ENCODE measurements at places on chromosomes 6 and 20.

DNA sequence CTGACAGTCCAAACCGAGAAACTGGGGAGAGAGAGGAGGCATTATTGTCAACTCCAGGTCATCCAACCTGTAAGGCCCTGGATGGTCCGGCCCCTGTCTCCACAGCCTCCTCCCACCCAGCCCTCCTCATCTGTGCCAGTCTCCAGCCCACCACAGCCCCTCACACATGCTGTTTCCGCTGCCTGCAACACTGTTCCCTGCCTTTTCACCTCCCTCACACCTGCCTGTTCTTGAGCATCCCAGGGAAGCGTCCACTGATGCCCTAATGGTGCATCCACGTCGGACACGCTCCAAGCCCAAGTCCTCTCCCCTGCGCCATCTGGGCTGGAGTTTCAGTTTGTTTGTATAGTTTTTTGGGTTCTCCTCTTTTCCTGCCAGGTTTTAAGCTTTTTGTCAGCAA is 52.0 kb downstream of the BMP7 start:
- DNase-seq, result no peak

DNA sequence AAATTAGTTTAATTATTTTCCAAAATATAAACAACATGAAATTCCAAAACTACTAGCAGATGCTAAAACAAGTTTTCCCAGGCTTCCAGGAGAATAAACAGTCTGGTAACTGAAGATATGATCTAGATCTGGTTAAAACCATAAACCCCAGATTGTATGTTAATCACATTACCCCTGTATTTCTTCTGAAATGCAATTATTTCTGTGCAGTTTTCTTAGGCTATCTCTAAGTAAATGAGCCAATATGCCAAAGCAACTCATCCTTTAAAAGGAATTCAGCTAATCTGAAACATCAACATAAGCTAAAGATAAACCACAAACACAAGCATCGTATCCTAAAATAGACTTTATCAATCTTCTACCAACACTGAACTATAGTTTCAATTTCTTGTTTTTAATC is 44.6 kb upstream of the SENP6 start:
- DNase-seq, result no peak

DNA sequence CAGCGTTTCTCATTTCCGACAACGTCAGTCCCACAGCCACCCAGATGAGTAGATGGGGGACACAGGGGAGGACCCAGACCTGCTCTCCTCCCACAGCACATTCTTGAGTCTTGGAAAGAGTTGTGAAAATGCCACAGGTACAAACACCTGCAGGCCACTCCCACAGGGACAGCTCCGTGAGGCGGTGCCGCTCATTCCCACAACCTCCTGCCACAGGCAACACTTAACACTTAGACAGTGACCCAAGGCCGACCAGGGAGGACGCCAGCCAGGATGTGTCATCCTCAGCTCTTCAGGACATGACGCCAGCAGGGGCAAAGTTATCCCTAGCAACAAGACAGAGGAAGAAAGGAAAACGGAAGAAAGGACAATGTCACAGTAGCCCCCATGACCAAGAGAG is 22.9 kb upstream of the HLA-B start:
- no peak for DNase-seq

DNA sequence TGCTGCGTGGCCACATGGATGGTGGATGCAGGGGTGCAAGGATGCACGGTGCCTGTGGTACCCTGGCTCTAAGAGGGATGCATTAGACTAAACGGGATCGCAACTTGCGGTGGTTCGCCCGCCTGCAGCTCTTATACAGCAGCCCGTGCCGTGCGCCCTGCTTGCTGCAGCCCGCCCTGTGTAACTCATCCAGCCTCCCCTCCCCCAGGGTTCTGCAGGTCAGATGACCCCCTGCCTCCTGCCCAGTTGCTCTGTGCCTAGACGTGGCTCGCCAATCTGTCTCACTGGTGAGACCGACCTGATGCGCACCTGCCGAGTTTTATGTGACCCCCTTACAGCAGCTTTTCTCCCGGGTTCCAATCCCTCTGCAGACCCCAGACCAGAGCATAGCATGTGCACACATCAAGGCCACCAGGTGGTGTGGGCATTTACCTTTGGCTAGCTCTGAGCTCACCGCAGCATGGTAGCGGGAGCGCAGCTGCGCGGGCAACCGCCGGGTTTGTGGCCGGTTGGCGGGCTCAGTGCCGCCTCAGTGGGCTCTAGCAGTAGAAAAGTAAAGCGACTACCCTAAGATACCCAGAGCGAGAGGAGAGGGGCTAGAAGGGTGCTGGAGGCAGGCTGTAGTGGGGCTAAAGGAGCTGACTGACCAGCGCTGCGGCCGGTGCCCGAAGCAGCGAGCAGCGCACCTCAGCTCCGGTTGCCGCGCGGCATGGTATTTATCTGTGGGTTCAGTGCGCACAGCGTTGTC is 693 bp upstream of the GNAS-AS1 start:
- DNase-seq, result no peak

GRCh38 chr6:36929607-36930006 is 24.9 kb upstream of the PI16 start:
- DNase-seq, result no peak

DNA sequence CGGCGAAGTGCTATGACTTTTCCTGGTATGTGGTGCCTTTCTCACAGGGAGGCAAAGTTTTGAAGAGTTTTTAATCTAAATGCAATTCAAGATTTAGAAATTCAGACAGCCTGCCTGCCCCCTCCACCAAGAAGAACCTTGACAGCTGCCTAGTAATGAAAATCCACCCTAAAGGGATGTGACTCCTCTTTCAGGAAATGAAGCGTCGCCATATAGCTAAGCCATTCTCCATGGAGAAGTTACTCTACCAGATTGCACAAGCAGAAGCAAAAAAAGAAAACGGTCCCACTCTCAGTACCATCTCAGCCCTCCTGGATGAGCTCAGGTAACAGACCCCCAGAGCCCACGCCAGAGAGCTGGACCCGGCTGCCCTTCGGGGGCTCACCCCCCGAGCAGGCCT is 150.1 kb downstream of the DTNBP1 start:
- no peak for DNase-seq

DNA sequence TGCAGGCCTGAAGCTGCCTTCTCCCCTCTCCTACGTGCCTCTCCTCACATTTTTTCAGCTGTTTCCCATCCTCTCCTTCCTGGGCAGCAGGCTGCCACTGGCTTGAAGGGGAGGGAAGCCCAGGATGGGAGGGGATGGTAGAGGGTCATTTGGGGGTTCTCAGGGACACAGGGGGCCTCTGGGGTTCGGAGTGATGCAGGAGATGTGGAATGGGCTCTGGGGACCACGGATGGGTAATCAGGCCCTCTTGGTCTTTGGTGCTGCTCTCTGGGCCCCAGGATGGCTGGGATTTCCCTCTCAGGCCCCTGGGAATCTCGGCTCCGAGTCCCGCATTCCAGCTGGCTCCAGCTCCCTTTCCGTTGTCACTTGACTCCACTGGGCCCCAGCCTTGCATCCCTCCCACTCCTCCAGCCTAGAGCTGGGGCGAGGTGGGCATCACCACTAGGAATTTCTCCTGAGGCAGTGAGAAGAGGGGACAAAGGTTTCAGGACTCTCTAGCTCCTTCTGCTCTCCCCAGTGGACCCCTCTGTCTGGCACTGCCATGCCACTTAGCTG is 2.0 kb upstream of the DDR1 start:
- no peak for DNase-seq

DNA sequence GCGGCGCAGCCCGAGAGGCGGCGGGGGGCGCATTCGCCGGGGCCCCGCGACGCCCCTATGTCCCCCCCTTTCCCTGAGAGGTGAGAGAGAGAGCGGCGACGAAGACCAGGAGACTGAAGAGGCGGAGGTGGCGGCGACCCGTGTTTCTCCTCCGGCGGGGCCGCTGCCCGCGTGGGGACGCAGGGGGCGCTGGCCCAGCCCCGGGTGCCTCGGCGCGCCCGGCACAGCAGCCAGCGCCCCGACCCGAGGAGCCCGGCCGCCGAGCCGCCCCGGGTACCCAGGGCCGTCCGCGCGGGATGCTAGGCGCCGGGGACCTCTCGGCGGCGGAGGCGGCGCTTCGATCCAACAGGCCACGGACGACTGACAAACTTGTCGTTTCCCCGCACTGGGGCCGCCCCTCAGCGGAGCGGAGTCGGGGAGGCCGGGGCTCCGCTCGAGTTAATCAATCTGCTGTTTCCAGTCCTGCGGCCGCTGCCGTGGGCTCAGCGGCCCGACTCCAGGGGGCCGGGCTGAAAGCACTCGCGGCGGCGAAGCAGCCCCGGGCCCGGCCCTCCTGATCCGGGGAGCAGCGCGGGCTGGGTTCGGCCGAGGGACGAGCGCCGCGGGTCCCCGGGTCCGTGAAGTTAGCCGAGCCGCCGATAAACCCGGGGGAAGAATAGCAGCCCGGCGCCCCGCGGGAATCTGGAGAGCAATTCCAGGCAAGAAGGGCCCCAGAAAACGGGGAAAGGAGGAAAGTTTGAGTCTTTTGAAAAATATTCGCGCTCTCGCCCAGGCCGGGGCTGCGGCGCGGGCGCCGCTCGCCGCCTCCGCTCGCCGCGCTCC is 631 bp downstream of the MDGA1 start:
- peak; percentile 37 for DNase-seq

GRCh38 chr6:8436966-8437365 is 1.6 kb upstream of the SLC35B3 start:
- no peak for DNase-seq

- DNase-seq, result peak; percentile 9
Measured at GRCh38 chr6:137970368-137970767, 103.3 kb downstream of the TNFAIP3 start.

- DNase-seq, result no peak
Measured at GRCh38 chr6:113829696-113830045, 27.5 kb upstream of the MARCKS start.

DNA sequence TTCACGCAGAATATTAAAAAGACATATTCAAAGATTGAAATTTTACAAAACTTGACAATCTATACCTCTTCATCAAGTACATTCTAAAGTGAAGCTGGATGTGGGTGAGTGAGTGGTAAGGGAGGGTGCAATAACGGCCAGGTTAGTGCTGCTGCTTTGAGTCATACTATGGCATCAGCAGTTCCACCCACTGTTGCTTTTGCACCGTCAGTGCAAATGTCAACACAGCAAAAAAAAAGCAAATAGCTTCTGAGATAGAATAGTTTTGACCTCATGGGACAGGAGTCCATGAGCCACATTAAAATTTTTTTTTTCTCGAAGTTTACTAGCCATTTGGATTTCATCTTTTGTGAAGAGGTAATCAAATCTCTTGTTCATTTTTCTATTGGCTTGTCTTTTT is 31.8 kb downstream of the PSMF1 start:
- DNase-seq, result no peak

DNA sequence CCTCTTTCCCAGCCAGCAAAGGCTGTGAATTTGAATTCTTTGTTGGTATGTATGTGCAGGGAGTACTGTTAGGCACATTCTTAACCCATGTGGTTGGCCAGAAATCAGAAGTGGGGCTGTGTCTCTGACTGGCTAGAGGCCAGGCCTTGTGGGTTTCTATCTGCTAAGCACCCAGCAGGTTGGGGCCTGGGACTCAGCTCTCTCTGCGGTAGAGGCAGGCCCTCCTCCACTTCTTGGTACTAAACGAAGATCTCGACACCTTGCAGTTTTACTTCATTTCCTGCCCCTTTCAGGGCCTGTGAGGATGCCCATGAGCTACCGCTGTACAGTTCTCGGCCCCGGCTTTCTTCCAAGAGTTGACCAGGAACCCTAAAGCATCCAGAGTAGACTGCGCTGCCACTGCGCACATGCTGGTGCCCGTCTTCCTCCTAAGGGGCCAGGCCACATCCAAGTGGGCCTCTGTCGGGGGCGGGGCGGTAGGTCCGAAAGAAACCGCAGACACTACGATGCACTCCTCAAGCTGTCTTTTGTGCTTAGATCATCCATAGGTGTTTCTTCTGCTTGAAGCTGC is 51.1 kb downstream of the TCP11 start:
- no peak for DNase-seq

DNA sequence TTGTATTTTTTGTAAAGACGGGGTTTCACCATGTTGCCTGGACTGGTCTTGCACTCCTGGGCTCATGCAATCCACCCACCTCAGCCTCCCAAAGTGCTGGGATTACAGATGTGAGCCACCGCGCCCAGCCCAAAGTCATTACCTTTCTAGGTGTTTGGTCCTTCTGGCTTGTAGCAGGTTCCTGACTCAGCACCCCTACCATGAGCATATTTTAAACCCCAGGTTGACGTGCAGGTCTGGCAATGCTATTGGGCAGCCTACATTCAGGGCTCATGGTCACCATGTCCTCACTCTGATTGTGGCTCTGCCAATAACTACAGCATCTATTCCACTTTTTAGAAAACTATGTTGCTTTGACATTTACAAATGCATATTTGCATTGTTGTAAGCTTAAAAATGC is 59.4 kb downstream of the IPCEF1 start:
- no peak for DNase-seq

DNA sequence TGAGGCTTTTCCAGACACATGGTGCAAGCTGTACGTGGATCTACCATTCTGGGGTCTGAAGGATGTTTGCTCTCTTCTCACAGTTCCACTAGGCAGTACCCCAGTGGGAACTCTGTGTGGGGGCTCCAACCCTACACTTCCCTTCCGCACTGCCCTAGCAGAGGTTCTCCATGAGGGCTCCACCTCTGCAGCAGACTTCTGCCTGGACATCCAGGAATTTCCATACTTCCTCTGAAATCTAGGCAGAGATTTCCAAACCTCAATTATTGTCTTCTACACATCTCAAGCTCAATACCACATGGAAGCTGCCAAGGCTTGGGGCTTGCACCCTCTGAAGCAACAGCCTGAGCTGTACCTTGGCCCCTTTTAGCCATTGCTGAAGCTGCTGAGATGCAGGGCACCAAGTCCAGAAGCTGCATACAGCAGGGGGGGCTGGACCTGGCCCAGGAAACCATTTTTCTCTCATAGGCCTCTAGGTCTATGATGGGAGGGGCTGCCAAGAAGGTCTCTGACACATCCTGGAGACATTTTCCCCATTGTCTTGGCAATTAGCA is 11.6 kb downstream of the PDSS2 start:
- no peak for DNase-seq

DNA sequence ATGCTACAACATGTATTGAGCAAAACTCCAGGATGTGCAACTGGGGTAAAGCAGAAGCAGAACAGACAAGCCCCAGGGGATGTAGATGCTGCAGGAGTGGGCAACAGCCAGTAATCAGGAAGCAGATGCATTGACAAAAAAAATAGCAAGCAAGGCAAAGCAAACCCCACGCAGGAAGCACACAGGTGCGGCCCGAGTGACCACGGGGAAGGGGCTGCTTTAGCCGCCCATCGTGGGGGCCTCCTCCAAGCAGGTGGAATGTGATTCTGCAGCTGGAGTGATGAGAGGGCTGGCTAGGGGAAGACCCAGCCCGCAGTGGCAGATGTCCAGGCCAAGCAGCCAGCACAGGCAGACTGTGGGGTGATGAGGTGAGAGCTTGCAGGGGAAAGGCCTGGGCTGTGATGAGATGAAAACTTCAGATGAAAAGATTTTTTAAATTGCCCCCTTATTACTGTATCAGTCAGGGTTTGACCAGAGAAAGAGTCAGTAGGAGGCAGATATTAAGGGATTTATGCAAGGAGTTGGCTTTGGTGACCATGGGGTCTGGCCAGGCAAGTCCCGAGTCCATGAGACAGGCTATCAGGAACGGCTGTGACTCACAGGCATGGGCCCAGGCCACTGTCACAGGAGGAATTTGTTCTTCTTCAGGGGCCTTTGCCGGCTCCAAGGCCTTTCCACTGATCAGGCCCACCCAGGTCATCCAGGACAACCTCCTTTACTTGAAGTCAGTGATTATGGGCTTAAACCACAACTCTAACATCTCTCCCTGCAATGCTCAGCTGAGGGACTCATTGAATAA is 207.6 kb downstream of the ANKRD60 start:
- no peak for DNase-seq

Data from stimulated activated CD4-positive, alpha-beta T cell treated with anti-CD3 and anti-CD28 coated beads, Interleukin-12 subunit alpha, Interleukin-12 subunit beta, amount 100 ng/mL, for 4 hours (primary cell).